ENCODE measurements at places on chromosomes 2 and 18. TPM values are rescaled to one million over a fixed set of nuclear protein-coding genes. Genes with fewer than 3 reads are reported as not detected.
A peak's percentile ranks its signal among the peaks of the same experiment; 100 is the strongest.

CFAP53 gene
- total RNA-seq = 0.46 TPM

- DNase-seq = no peak
These were observed 74.5 kb downstream of the SPRED2 start for GRCh38 chr2:65357959-65358294.

GRCh38 chr2:133503323-133503722 lies 64.9 kb downstream of the NCKAP5 start:
- no peak for DNase-seq

DNA sequence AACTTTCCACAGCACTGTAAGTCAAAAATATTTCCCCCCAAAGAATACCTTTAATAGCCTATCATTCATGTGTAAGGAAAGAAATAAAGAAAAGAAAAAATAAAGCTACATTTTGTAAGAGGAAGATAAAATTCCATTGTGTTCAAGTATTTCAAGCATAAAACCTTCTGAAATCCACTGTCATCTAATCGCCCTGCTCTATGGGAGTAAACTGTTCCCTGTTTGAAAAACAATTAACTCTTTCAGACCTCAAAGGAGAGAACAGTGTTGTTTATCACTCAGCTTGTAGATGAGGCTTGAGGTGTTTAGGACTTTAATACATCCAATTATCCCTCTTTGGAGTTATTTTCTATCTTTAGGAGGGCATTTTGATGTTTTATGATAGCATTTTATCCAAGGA lies 112.2 kb upstream of the REG3G start:
- DNase-seq = no peak

RPE gene
- 62.1 TPM for total RNA-seq

- DNase-seq = peak; percentile 35
These were observed 1.2 kb downstream of the TCF7L1 start for GRCh38 chr2:85134255-85134895.

FBXO48 gene
- total RNA-seq = 0.54 TPM

- DNase-seq = no peak
These were observed 198.6 kb downstream of the CAMKMT start for GRCh38 chr2:44560352-44560751.

- peak; percentile 40 for DNase-seq
These were observed 14.1 kb downstream of the MC4R start for GRCh38 chr18:60358516-60358915.

DNA sequence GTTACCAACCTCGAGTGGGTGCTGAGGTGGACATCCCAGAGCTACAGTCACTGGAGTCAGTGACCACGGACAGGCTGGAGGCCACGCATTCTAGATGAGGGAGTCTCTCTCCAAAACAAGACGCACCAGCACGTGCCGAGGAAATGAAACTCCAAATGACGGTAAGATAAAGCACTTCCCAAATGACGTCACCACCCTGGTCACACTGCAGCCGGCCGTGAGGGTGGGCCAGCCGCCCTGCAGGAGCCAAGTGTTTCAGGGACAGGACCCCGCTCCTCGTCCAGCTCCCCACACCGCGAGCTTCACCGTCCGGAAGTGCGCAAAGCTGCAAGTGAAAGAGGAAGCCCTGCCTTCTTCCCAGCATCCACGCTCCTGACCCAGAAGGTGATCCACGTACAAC lies 99.4 kb downstream of the ZNF516 start:
- DNase-seq = no peak

- no peak for DNase-seq
These were observed 2.4 kb downstream of the SMYD1 start for GRCh38 chr2:88070055-88070454.

STPG4 gene
- total RNA-seq = 0.64 TPM
